ENCODE measurements at places on chromosomes 7 and 10. TPM values are rescaled to one million over a fixed set of nuclear protein-coding genes. Genes with fewer than 3 reads are reported as not detected.

IDI2 gene
- not detected for total RNA-seq

NUTM2E gene
- not detected for total RNA-seq

SPAM1 gene
- not detected for total RNA-seq

CISD1 gene
- 14.6 TPM for total RNA-seq

LIPM gene
- not detected for total RNA-seq

All from smooth muscle cell of the umbilical artery (primary cell).